ENCODE measurements at places on chromosomes 7 and 10.

DNA sequence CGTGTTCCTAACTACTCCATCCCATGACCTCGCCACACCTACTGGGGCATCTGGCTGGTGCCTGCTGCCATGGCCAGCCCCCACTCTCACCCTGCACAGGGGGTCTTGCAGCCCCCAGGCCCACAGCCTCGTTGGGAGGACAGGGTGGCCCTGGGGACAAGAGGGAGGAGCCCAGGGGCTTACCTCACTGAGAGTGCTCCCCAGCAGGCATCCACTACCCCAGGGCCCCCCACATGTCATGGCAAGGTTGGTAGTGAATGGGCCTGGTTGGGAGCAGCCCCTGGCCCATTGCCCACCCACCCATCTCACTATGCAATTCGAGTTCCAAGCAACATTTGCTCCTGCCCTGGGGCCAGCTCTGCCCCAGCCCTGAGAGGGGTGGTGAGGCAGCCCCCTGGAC lies 24.0 kb upstream of the AMZ1 start:
- DNase-seq = no peak

- no peak for DNase-seq
These were observed 195.2 kb downstream of the TMEM26 start for GRCh38 chr10:61257956-61258496.

DNA sequence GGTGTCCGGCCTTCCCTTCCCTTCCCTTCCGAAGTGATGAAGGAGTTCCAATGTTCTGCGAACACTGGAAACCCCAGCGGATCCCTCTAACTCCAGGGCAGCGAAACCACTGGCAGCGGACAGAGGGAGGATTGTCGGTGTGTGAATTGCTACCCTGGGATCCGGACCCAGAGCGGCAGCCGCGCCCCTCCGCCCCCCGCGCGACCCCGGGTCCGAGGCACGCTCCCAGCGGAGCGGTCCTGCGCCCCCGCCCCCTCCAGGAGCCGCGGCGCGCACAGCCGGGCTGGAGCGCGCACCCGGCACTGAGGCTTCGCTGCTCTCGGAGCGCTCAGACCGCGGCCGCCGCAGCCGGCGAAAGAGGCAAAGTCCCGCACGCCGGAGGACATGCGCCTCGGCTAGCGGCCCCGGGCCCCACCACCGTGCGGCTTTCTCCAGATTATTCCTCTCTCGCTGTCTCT lies at the start of gene PTPRZ1:
Gene PTPRZ1 (plus strand): TSS at position 331 of the 458 bp plus-strand sequence. CDS start 339 bp downstream, outside the sequence.
- DNase-seq = no peak

GRCh38 chr10:61786728-61787127 lies 114.8 kb upstream of the ARID5B start:
- DNase-seq = peak; percentile 7

GRCh38 chr7:30970594-30971094 lies 6.9 kb downstream of the GHRHR start:
- no peak for DNase-seq

GRCh38 chr7:99108613-99109012 lies 35.3 kb downstream of the SMURF1 start:
- DNase-seq = no peak

- no peak for DNase-seq
These were observed 61.2 kb downstream of the SH3PXD2A start for GRCh38 chr10:103793920-103794883.

Data from stimulated activated CD4-positive, alpha-beta T cell treated with anti-CD3 and anti-CD28 coated beads, Interleukin-1b, Interleukin-23, amount 100 ng/mL, for 48 hours (primary cell).